ENCODE measurements at places on chromosomes 12 and 14.

DNA sequence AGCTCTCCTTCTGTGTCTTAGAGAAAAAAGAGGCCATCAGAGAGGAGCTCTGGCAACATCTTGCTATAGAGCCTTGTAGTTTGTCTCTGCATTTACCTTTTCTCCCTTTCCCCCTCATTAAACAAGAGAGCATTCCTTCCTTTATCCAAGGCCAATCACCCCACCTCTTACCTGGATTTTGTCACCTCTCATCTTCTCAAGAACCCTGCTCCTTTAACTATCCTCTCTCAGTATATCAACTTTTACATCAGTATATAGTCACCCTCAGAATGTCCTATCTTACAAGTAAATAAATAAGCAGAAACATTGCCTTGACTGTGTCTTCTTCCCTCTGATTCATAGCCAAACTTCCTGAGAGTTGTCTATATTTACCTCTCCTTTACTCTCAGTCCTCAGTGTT lies 105.0 kb upstream of the SLC38A2 start:
- no peak for DNase-seq

DNA sequence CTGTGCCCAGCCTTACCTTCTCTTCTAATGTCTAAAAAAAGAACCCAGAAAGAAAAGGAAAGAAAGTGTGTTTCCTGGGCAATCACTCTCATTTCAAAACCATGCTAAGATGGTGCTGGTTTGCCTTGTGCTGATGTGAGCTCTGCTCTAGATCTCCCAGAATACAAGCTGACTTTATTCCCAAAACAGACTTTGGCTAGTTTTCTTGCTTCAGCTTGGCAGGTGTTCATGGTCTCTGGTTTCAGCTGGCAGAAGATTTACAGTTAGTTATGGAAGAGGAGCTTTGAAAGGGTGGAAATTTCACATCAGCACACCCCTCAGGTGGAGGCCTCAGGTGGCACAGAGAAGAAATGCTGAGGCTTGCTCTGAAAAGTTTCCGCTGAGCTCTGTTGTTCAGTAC lies 34.4 kb downstream of the PPP1R36 start:
- DNase-seq = no peak

- no peak for DNase-seq
Observed at GRCh38 chr14:86847140-86847539, 1145.8 kb downstream of the GALC start.

- DNase-seq = no peak
Observed at GRCh38 chr14:59363531-59364226, 101.5 kb downstream of the GPR135 start.

DNA sequence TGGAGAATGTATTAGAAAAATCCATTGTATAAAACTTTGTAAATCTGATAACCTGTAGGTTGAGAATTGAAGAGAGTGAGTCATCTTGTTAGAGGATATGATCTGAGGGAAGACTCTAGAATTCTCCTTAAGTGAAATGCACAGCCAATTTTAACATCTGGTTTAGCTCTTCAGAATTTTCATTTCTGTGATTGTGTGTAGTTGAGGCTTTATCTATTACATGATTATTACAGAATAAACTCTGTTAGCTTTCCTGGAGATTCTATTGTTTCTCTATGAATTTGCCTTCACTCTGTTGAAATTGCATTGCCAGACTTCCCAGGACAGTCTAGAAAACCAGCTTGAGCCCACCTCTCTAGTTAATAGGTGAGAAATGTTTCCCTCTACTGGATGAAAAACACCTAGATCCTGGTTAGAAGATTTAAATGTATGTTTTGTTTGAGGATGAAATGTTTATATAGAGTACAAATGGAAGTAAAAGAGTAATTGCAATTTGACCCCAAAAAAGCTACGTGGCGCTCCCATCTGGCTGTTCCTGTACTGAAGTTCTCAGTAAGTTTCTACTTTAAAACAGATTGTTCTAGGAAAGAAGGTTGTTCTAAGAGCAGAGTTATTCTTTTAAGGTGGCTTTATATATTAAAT lies 2.9 kb downstream of the NUDT4 start:
- no peak for DNase-seq

GRCh38 chr14:28926122-28926521 lies 159.5 kb downstream of the FOXG1 start:
- no peak for DNase-seq

DNA sequence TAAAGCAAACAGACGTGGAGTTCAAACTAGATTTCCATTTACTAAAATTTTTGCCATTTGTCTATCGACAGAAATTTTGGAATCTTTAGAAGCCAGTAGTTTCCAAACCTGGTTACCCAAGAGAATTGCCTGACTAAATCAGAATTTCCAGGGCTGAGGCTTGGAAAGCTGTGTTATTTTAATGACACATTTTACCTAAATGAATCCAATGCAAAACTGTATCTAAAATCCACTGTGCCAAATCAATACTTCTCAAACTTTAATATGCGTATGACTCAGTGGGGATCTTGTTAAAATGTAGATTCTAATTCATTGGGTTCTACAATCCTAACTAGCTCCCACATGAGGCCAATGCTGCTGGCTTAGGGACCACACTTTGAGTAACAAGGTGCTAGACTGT lies 35.0 kb upstream of the TC2N start:
- DNase-seq = no peak

- peak; percentile 7 for DNase-seq
Observed at GRCh38 chr14:36580856-36581831, 1.3 kb downstream of the NKX2-8 start.

DNA sequence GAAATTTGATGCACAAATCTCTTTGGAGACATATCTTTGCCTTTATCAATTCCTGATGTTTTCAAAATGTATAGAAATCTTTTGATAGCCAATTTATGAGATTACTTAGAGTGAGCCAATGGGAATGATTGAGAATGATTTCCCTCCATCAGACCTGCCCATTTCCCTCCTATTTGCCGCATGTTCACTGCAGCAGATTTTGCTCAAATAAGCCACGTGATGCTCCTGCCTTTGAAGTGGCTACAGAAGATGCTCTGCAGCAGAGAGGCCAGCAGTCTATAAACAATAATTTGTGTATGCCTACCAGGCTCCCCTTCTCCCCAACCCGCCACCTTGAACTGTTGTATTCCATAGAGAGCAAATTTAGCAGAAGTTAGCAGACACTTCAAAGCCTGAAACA lies 21.9 kb downstream of the WIF1 start:
- DNase-seq = no peak

DNA sequence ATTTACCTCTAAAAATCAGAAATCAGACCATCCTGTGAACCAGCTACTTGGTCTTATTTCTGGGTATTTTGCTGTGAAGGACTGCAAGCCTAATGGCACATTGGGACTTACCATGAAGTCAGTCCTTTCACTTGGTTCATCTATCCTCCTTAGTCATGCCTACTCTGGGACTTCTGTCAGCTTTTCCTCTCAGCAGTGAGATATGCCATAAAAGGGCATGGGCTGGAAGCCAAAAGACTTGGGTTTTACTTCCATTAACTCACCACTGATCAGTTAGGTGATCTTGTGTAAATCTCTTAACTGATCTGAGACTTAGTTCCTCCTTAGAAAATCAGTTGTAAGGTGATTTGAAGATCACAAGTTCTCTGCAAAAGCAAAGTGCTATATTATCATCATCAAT lies 116.5 kb downstream of the PAH start:
- no peak for DNase-seq

DNA sequence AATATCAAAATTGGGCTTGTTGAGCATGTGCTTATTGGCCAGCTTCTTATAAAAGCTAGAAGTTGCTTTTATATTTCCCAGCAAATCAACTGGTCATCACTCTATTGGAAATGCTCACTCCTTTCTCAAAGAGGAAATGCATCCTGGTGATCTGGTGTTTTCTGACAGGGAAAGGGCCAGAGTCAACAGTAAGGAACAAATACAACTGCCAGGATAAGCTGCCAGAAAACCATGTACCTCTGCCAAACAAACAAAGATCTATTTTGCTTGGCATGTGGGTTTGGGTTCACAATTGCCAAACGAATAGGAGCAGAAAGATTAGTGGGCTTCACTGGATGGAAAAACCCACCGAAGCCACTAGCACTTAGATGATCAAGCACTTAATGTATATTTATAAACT lies 126.9 kb upstream of the PDZRN4 start:
- no peak for DNase-seq

GRCh38 chr12:132558861-132559623 lies 51.3 kb downstream of the LRCOL1 start:
- no peak for DNase-seq

- DNase-seq = no peak
Observed at GRCh38 chr12:14408208-14408607, 42.7 kb downstream of the ATF7IP start.

DNA sequence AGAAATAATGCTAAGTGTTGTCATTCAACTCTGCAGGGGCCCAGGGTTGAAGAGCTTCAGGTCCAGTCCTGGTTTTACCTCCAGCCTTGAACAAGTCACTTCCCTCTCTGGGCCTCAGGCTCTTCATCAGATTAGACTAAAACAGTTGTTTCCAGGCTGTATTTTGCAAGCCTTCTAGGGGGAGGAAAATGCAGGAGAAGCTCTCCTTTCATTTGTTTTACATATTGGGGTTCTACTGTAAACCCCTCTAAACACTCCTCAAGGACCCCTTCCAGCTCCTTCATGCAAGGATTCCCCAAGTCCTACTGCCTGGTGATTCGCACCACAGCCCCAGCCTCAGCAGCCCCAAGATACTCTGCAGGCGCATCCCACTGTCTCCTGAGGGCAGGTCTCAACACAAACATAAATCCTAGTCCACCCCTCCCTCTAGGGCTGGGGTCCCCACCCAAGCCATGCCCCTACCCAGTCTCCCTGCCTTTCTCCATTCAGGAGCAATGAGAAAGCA lies 2.7 kb downstream of the SDR9C7 start:
- peak; percentile 76 for DNase-seq

DNA sequence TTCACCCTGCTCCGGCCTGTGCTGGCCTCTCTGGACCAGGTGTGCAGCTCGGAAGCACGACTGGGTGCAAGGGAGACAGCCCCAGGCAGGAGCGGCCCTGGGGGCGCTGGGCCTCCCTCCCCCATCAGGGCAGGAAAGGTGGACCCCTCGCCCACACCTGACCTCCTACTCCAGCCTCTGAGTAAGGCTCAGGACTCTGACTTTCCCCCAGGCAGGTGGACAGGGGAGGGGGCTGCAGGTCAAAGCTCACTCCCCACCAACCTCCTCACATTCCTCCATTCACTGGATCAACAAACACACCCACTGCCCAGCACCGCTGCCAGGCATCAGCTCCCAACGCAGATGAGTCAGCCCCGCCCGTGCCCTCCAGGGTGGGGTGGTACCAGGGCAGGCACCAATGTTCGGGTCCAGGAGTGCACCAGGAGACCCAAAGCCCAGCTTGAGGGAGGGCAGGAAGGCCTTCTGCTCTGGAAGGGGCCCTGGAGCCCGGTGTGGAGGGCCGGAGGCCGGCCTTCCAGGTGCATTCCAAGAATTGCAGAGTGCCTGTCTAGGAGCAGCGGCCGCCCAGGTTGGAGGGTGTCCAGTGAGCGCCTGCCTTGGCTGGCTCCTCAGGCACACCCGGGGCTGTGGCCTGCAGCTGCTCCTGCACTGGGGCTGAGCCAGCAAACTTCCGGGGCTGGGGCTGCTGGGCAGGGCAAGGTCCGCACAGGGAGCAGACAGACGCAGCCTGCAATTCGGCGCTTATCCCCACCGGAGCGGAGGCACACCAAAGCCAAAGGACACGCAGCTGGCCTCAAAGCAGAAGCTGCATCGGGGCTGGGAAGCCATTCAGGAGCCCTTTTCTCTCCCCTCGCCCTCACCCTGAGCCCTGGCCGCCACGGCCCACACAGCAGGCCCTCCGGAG lies 1.6 kb upstream of the INF2 start:
- DNase-seq = no peak

DNA sequence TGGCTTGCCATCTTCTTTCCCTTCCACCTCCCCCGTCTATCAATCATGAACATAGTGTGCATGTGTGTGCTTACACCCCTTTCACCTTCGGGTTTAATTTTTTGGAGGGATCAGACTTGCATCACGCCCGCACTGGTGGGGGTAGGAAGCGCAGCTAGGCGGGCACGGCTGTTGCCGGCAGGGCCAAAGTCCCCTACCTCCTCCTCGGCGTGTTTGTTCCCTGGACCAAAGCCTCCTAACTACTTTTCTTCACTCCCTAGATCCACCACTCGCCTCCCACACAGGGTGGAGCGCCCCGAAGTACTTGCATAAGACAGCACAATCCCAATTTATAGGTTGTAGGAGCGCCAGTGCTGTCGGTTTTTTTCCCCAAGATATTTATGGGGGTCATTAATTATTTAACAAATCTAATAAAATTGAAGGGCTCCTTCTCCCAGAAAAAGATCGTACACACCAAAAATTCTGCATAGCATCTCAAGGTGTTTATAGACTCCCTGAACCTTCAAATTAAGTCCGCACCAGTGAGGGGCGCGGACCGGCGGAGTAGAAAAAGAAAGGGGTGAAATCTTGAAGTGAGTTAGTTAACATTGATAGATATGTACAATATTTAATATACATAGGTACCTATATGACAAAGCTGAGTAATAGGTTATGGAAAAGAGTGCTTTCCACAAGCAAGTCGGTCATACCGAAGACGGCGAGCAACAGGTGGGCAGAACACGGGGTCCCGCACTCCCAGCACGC lies 717 bp downstream of the PKP2 start:
- no peak for DNase-seq

- DNase-seq = no peak
Observed at GRCh38 chr12:77979597-77980250, 149.0 kb downstream of the NAV3 start.

GRCh38 chr12:62668782-62669181 lies 202.2 kb downstream of the MON2 start:
- no peak for DNase-seq

- DNase-seq = no peak
Observed at GRCh38 chr12:31584782-31585181, 6.2 kb downstream of the DENND5B start.

DNA sequence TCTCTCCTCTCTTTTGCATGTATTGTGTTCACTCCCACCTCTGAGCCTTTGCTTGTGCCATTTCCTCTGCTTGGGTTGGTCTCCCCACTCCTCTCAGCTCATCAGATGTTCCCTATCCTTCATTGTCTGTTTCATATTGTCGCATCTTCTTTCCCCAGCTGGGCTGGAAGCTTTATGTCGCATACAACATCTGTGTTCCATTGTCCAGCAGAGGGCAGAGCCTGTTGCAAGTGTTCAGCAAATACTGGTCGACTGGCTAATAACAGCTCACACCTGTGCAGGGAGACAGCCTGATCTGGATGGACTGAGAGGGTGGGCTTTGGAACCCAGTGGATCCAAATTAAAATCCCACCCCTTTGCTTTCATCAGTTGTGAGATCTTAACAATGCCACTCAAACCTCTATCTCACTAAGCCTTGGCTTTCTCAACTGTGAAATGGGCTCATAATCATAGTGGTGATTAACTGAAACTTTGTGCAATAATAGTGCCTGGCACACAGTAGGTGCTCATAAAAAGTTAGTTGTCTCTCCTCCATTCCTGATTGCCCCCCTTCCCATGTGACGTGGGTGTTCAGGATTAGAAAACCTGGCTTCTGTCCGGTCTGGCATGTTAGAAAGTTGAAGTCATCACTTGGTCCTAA lies 75.8 kb downstream of the RIN3 start:
- DNase-seq = peak; percentile 31

Measured in suppressor macrophage treated with lipopolysaccharide for 4 hours (primary cell).